Activated naive CD4-positive, alpha-beta T cell (primary cell): ENCODE measurements at places on chromosomes 5 and 9.

DNA sequence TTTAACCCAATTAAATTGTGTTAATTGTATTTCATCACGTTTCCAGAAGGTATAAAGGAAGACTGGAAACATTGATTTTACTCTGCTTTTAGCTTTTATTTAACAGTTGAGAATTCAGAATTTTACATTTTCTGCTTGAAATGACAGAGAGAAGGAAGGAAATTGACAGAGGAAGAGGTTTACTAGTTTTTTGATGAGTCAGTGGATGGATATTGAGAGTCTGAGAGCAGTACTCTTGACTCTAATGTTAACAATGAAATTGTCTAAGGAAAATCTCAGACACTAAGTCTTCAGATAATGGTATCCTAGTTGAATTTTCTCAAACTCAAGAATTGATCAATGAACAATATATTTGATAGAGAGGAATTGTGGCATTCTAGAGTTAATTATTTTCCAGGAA is 60.6 kb downstream of the IPO11 start:
- DNase-seq, result no peak

DNA sequence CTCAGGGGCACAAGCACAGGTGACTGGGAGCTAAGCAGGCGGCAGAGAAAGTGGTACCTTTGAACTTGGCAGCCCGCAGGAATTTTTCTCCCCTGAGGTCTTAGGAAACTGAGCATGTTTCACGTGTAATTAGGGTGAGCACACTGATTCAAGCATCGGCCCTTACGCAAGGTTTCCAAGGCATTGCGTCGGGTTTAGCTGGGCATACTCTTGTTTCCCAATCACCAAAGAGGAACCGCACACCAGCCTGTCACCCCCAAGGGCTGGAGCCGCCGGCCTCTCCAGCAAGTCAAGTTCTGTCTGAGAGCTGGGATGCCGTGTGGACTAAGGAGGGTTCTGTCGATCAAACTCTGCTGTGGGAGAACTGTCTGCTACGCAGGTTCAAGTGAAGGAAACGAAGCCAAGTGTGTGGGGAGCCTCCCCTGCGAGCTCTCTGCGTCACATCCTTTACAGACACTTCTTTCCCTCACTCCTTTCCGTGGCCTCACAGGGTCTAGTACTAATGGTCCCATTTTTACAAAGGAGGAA is 53.0 kb downstream of the ERGIC1 start:
- DNase-seq, result no peak

- DNase-seq, result no peak
These were observed 561.8 kb downstream of the CETN3 start for GRCh38 chr5:89847743-89848142.

DNA sequence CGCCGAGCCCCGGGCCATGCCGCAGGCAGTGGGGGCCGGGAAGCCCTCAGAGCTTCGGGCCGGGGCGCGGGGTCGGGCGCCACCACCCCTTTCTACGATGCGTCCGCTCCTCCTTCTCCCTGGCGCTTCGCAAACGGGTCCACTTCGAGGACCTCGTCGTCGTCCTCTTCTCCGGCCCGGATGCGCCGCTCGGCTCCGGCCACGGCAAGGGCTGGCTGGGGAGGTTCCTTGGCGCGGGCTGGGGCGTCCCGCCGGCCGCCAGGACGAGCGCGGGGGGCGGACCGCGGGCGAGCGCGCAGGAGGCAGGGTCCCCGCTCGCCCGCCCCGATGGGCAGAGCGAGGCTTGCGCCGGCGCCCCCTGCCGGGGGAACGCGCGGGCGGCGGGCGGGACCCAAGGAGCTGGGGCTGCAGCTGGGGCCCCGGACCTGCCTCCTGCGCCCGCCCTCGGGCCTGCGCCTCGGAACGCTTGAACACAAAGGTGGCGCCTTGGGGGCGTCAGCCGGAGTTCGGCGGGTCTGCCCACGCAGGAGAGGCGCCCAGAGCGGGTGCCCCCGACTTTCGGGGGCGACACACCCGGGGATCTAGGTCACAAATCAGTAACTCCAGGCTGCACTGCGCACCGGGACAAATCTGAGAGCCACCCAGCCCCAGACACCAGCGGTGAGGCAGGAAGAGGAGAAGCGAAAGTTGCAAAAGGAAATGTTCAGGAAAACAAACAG is at the start of gene ROR2:
Gene ROR2 (minus strand): TSS at position 283 of the 719 bp plus-strand sequence.
- no peak for DNase-seq

- DNase-seq, result no peak
These were observed 551.5 kb upstream of the TLE4 start for GRCh38 chr9:79020276-79020675.

GRCh38 chr5:76177978-76178377 is 94.8 kb downstream of the SV2C start:
- no peak for DNase-seq

DNA sequence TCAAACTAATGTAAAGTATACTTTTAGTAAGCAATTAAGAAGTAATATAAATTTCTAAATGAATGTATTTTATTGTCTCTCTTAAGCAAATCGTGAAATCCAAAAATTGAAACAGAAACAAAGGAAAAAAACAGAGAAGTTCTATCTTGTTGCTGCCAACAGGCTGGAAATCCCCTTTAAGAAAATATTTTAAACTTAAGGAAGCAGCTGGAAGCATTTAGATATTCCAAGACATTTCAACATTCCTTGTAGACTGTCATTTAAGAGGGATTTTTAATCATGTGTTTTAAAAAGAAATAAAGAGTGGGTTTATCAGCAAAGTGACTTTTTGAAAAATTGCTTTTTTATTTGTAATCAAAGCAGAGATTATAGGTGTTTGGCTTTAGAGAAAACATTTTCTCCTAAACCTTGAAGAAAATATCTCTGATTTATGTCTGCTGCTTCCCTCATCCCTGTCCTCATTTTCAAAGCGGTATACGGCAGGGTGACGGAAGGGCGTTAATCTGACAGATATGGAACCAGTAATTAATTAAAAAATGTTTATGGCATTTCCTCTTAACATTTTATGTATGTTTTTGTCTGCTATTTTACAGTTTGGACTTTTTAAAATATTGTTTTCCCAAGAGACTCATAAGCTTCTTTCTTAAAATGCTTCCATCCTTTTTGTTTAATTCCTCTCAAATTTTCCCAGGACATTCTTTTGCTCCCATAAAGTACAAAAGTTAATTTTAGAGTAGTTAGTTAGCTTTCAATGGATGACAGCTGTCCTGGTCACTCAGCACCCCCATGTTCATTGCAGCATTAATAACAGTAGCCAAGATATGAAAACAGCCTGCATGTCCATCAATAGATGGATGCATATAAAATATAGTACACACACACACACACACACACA is 245.6 kb downstream of the LURAP1L start:
- DNase-seq, result no peak

DNA sequence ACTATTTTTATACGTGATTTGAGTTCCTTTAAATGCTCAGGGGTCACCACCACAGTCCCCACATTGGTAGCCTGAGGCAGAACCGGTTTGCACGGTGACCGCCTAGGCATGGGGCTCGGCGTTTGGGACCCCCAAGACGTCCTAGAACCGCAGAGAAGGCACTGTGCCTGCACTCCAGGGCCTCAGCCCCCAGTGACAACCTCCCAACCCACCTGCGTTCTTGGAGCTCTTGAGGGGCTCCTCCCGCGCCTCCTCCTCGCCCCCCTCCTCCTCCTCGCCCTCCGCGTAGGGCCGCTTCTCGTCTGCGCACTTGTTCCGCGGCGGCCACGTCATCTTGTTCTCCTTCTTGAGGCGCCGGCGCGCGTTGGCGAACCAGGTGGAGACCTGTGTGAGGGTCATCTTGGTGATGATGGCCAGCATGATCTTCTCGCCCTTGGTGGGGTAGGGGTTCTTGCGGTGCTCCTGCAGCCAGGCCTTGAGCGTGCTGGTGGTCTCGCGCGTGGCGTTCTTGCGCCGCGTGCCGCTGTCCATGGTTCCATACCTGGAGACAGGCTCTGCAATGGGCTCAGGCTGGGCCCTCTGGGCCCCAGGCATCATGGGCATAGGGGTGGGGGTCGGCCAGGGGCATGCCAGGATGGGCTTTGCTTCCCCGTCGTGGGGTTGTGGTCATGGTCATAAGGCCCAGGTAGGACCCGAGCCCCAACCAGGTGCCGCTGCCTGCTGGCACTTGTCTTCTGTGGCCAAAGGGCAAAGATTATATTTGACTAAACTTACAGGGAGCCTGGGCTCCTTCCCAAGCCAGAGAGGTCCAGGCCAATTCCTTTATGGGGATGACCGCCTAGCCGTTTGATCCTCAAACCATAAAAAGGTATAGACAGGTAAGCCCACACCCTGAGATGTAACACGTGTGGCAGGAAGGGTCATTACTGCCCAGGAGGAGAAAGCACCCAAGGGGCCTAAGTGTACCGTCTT is 3.1 kb downstream of the IRX4 start:
- no peak for DNase-seq

DNA sequence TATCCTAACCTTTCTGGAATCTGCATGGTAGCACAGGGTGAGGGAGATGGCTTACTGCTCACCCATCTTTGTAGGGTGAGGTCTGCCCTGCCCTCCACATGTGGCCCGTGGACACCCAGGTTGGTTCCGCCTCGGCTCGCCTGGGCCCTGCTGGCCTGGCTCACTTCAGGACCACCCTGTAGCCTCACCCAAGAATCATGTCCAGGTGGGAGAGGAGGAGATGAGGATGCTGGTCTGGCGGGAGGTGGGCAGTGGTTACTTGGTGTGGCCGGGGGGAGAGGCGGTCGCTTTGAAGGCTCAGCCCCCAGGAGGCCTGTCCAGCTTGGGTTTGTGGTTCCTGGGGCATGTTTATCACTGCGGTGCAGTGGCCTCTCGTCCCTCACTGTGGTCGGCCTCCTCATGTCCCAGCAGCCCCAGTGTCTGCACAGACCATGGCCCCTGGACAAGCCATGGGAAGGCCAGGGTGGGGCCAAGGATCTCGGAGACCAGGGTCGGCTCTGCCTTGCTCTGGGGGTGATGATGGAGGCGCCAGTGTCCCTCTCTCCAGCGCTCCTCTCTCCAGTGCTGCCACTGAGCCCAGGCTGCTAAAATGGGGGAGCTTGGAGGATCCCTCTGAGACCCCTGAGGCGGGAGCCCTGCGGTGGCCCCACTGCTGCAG is 4.6 kb downstream of the OBP2B start:
- no peak for DNase-seq

- no peak for DNase-seq
These were observed 960 bp downstream of the NR2F1 start for GRCh38 chr5:93583768-93584595.

GRCh38 chr5:137615171-137615775 is 116.1 kb upstream of the SPOCK1 start:
- DNase-seq, result no peak

DNA sequence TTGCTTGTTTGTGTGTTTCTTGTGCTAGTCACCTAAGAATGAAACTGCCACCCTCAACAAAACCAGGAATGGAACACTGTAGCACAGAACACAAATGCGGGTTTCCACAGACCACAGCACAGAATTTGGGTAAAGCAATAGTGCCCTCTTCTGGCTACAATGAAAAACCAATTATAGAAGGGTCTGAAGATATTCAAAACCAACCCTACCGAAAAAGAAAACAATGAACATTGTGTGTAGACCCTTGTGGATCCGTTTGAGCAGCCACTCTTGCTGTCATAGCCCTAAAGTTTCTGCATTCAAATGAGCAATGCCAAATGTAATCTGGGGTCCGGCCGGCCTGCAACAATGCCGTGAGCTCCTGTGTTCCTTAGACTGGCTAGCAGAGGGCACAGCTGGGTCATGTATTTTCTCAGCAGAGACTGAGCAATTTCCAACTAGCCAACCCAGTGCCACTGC is 8.3 kb upstream of the ENC1 start:
- DNase-seq, result no peak

DNA sequence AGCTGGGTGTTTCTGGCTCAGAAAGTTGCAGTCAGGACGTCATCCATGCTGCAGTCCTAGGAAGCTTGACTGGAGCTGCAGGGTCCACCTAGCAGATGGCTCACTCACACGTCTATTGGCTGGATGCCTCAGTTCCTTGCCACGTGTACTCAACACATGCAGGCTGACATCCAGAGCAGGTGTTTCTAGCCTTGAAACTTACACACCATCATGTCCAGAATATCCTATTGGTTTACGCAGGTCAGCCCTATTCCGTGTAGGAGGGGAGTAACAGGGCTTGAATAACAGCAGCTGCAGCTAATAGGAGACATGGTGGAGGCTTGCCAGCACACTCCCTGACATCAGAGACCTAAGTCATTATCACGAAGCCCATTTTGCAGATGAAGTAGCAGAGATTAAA is 473.5 kb downstream of the ACTL7B start:
- no peak for DNase-seq

DNA sequence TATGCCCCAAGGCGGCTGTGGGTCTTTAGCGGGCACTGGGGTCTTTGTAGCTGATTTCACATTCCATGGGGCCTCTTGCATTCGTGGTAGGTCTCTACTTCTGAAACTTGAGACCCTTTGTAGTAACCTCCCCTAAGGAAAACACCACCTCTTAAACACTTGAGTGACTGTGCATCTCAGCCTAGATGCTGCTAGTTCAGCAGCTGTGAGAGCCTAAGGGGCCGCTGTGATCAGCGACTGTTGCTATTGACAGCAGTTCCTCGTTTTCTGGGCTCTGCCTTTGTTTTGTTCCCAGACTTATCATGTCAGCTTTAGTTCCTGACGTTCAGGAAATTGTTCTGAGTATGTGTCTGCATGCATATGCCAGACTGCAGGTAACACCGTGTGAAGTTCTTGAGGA is 171.2 kb downstream of the HSPA4 start:
- DNase-seq, result no peak

DNA sequence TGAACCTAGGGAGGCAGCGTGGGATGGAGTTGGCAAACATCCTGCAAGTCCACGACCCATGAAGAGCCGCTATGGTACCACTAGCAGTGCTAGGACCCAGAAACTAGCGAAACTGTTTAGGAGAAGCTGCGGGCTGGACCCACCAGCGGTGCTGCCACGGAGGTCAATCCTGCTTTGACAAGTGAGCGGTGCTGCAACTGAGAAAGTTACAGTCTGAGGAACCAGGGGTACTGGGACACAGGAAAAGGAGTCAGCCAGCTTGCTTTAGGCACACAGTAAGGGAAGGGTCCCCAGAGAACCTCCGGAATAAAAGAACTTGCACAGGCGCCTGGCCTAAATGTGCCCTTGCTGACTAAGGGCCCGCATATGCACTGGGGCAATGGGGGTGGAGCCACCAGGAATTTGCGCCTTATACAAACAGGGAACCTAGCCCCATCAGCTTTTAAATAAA is 23.6 kb upstream of the ANXA2R start:
- no peak for DNase-seq

GRCh38 chr5:78810098-78810920 is 161.7 kb upstream of the LHFPL2 start:
- DNase-seq, result no peak
